Fibroblast of villous mesenchyme (primary cell): ENCODE measurements at places on chromosomes 5 and 9. TPM values are rescaled to one million over a fixed set of nuclear protein-coding genes. Genes with fewer than 3 reads are reported as not detected.
A peak's percentile ranks its signal among the peaks of the same experiment; 100 is the strongest.

DNA sequence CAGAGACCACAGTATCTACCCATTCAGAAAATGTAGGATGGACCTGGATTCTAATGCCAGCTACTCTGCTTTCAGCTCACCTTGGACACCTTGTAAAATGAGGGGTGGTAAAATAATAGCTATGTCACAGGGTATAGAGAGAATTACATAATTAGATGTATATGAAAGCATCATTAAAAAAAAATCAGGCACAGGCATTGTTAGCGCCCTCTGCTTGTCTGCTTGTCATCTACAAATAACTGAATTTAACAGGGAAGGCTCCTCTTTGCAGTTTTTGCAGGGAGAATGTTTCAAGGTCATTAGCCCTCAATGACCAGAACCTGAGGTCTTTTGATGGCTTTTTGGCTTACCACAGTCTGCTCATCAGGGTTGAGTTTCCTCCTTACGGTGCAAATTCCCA, 58.0 kb downstream of the GPR21 start:
- DNase-seq: no peak

DNA sequence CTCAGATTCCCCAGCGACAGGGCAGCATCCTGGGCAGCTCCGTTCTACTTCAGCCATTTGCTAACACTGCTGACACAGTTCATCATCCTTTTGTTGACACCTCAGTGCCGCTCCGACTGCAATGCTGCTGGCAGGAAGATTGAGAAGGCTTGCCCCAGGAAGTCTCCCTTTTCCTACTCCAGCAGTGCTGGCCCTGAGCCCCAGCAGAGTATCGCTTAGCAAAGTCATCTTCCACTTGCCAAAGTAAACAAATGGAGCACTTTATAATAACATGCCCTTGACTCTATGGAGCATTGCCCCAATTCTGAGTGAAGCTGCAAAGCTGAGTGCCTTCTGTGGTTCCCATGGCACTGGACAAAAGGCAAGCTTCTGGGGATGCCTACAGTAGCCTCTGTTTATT, 32.2 kb downstream of the PRLR start:
- DNase-seq: peak; percentile 69

GRCh38 chr5:95352691-95353090, 38.5 kb upstream of the FAM81B start:
- DNase-seq: peak; percentile 13

The HAVCR1 gene
- not detected in 2 replicates for total RNA-seq

The TLR4 gene
- total RNA-seq: 8.4 and 18.1 TPM in 2 replicates

GRCh38 chr5:114055318-114056184, 306.3 kb upstream of the KCNN2 start:
- peak; percentile 27 for DNase-seq

DNA sequence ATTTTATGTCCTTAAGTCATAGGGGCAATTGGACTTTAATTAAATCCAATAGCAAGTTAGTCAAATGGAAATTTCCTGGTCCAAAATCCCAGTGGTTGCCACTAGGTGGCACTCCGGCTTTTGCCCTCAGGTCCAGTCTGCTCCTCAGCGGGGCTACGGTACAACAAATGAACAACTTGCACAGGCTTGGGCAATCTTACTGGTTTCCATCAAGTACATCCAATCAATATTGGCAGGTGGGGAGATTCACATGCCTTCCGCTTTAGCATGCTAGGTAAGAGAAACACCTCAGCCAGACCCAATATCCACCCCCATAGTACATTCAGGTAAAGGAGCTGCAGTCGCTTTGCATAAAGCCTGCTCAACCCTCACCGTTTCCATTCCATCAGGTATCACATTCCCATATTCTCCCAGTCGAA, 6.3 kb upstream of the MXD3 start:
- peak; percentile 85 for DNase-seq

GRCh38 chr5:69184621-69185020, 4.8 kb upstream of the CENPH start:
- DNase-seq: no peak

The ADAMTS12 gene
- total RNA-seq: 54.8 and 94.1 TPM in 2 replicates

DNA sequence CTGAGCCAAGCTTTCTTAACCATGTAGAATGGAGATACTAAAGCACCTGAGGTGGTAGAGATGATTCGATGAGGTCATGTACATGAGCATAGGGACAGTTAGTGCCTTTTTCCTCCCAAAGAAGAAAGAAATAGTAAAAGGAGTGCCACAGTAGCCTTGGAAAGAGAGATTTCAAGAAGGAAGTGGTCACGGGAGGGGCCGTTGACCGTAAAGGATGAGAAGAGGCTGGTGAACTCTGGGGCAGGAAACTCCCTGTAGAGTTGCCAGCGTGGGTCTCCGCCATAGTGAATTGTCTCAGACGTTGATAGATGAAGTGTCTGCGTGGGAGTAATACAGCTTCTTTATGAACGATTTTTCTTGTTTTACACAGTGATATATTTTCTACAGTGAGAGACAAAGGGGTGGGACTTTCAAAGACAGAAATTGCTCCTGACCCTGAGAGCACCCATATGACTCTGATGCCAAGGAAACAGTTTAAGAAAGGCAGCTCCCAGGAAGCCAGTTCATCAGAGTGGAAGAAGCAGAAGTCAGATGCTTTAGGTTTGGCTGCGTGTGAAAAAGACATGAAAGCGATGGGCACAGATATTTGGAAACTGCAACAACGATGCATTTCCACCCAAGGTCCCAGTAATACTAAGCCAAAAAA, 41.3 kb downstream of the UGCG start:
- DNase-seq: peak; percentile 58

The FBXW2 gene
- 35.4 and 41.5 TPM in 2 replicates for total RNA-seq
